ENCODE measurements at places on chromosomes 5 and 9.

- DNase-seq: no peak
Measured at GRCh38 chr9:130323051-130323745, 57.6 kb downstream of the HMCN2 start.

DNA sequence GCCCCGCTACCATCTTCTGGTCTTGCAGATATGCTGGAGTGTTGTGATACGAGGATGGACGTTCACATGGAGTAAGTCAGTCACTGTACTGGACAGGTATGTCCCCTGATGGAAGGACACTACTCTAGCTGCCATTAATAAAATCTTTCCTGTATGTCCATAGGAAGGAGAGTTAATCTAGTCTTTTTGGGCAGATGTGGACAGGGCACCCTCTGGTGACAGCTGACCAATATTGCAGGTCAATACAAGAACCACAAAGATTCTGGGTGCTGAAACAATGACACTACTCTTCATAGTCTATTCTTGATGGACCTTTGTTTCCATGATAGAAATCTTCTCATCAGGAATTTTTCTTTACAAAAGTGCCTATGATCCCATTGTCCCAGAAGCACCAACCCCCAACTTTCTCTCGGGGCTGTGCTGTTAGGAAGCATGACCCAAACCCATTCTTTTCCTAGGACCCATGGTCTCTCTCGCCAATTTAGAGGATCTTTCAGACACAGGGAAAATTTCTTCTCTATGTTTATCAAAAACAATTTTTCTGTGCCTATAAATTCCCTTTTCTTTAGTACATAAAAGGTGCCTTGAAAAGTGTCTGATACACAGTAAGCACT, 376.9 kb downstream of the DTWD2 start:
- no peak for DNase-seq

DNA sequence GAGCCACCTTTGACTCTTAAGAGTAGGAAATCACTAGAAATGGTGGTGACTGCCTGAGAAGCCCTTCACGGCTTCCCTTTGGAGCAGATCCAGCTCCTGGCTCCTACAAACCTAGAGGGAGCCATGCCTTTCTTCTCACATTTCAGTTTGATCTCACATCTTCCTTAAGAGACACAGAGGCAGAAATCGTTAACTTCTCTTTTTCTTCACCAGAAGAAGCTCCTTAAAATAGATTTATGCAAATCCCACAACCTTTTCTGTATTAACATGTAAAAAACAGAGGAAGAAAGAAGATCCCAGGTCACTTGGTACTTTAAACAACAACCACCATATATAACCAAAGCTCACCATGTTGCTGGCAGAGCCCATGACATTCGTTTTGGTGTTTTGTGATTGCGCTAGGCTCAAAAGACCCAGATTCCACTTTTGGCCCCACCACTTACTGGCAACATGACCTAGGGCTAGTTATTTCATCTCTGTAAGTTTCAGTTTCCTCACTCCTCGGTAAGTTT, 29.6 kb downstream of the PAX5 start:
- DNase-seq: no peak

- DNase-seq: no peak
Measured at GRCh38 chr5:159601216-159601615, 270.9 kb upstream of the IL12B start.

DNA sequence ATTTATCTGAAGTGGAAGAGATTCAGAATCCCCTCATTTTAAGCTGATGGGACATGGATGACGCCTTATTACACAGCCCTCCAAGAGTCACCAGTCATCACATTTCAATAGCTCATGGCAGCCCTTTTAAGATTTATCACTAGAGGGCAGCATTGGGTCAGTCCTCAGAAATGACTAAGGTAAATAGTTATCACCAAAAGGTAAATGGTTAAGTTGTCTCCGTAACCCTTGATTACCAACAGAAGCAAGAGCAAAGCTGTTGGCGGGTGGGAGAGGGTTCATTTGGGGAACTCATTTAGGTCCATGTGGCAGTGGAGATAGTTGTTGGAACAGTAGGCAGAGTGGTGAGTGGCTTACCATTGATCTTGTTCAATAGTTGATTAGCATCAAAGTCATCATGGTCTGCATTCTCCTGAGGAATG, 12.0 kb upstream of the C9 start:
- no peak for DNase-seq

DNA sequence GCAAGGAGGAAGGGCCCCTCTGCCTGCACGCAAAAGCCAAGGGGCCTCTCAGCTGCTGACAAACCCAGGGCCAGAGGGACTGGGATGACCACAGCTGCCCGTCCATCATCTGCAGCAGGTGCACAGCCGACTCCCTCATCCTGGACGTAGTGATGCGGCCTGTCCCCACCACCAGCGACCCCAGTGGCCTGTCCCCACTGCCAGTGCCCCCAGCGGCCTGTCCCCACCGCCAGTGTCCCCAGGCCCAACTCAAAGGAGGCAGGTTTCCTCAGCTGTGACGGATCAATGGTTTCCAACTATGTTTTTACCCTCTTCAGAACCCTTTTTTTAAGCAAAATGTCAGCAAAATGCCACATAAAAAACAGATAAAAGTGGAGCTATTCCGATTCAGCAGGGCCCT, 62.5 kb downstream of the VAV2 start:
- no peak for DNase-seq

DNA sequence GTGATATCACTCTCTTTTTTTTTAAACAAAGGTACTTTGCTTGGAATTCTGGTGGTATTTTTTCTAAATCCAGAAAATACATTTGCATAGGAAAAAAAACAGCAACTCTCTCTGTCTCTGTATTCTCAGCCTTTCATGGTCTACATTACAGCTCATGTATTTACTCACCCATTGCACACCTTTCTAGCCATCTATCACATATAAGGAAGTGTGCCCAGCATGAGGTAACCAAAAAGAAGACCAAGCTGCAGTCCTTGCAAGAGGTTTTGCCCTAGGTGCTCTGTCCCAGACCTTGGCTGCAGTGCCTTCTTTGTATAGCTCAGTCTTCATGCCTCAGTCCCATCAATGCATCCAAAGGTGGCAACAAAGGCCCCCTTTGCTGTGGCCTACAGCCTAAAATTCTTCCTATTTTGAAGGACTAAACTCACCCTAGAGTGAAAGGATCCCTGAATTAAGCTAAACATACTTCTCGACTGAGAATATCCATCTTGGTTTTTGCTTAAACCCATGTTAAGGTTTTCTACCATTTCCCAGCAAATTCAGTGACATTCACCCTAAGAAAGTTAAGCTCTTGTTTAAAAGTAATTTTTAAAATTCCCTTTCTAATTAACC, 446.4 kb downstream of the KIF4B start:
- DNase-seq: no peak

GRCh38 chr9:4689687-4690104, 10.3 kb downstream of the CDC37L1 start:
- no peak for DNase-seq

DNA sequence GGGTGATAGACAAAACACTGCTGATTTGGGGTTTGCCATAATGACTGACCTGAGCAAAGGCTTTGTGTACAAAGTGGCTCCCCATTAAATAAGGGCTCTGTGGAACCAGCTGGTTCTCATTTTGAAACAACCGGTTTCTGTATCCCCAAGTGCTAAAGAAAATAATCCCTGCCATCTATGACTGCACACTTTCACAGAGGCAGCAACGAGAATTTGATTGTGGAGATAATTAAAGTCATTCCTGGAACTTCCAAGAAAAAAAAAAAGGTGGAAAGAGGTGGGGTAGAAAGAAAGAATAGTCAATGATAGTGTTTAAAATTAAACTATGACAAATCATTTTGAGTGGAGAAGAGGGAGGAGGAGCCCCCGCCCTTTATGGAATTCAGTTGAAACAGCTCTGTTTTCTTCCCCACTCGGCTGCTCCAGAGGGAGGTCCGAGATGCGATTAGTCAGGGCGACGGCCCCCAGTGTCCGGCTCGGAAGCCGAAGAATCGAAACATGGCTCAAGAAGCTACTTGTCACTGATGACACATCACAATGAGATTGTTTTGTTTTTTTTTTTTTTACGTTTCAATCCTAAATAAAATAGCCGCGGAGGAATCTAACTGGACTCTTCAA, 38.4 kb downstream of the EBF1 start:
- DNase-seq: no peak

DNA sequence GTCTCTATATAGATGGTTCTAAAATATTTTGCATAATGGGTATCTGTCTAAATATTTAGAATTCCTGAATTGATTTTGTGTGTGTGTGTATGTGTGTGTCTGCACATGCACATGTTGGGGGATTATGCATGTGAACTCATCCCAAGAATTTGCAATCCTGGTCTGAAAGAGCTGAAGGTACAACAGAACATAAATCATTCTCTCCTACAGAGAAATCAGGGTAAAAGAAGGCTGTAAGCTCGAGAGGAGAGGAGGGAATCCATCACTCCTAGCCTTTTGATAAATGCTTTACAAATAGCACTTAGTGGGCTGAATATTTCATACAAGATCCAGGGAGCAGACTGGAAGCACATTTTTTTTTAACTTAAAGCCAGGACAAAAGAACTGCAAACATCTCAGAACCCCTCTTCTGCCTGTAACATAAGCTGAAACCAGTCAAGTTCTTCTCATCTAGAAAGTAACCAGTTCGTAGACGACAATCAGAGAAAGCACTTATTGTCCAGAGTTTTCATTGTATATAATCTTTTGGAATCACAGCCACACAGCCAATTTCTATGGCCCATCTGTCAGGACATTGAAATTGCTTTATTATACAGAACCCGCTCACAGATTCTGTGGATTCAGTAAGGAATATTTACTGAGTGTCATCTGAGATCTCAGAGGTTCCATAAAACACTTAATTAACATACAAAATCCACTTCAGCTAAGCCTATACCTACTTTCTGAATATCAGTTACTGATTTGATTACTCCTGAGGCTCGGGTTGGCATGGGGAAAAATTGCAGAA, 541.4 kb upstream of the ZNF462 start:
- no peak for DNase-seq

DNA sequence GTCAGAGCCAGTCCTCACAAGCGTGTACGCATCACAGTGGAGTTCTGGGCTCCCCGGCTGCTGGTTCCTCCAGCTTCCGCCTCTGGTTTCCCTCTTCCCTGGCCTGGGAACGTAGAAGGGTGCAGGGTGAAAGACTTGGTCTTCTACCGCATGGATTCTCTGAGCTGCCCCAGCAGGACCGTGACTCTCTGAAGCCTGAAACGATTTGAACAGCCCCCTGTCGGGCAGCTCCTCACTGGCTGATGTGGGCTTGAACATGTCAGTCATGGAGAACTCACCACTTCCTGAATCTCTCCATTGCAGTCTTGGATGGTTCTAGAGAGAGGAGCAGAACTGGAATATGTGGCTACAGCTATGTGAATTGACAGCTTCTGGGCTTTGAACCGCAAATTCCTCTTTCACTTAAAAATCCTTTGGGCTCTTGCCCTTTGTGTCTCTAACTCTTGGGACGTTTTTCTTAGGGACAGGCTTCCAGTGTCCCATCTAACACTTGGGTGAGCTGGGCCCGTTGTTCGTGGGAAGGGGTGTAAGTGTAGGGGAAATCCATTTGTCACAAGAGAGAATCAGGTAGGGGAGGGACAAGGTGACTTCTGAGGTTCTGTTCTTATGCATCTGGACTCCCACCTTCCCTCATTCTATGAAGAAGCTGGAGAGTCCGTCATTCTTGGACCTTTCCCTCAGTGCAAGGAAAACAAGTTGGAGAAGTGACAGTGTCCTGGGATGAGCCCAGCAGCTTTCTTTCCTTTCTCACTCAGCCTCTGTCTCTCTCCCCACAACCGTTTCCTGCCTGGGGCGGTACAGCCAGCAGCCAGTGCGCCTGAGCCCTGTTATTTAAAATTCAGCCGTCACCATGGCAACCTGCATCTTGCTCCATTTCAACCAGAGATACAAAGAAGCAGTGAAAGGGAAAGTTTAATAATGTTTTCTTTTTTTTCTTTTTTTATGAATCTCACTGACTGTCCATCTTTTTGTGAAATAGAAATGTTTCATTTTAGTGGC, 84.7 kb downstream of the PTTG1 start:
- peak; percentile 47 for DNase-seq

DNA sequence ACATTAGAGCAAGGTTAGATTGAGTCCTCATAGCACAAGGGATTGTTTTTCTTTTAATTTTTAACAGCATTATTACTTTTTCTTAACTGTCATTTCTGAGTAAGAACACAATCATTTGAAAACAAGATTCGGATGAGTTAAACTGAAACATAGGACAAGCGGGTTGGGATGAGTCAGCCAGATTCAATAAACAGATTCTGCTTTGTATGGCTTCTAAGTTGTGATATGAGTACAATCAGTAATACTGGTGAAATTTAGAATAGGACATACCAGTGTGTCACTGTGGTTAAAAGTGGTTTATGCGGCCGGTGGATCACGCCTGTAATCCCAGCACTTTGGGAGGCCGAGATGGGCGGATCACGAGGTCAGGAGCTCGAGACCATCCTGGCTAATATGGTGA, 364.3 kb upstream of the CDH10 start:
- DNase-seq: no peak

- DNase-seq: no peak
Measured at GRCh38 chr5:124725040-124725434, 21.4 kb downstream of the ZNF608 start.

DNA sequence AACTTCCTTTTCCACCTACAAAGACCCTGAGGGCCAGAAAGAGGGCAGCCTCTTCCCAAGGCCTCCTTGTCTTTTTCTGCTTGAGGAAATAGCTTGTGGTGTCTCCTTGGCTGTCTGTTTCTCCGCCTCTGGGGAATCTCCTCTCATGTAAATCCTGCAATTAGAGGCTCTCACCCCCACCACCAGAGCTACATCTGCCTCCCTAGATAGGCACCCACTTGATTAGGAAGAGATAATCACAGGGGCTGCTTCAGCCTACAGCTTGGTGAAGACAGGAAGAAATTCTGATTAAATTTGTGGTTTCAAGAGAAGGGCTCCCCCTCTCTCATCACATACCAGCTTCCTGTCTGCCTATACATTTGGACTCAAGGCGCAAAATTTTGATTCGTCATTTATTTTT, 75.6 kb downstream of the TLR4 start:
- no peak for DNase-seq

DNA sequence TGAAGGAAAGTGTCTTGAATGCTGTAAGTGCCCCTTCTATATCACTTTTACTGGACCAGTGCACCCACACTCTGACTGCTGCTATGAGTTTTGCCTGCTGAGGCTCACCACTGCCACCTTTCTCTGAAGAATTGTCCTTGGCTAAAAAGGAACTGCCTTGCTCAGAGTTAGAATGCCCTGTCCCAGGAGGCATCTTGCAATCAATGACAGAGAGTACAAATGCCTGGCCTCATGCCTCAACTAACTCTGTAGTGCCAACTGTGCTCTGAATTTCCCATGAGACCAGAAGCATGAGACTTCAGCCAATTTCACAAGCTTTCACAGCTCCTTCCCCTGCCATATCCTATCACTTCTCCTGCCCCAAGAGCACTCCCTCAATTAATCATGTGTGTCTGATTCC, 569.7 kb downstream of the ZNF608 start:
- no peak for DNase-seq

GRCh38 chr5:150409638-150410523, 2.8 kb downstream of the CD74 start:
- DNase-seq: peak; percentile 17

- no peak for DNase-seq
Measured at GRCh38 chr5:17267106-17267505, 49.7 kb downstream of the BASP1 start.

DNA sequence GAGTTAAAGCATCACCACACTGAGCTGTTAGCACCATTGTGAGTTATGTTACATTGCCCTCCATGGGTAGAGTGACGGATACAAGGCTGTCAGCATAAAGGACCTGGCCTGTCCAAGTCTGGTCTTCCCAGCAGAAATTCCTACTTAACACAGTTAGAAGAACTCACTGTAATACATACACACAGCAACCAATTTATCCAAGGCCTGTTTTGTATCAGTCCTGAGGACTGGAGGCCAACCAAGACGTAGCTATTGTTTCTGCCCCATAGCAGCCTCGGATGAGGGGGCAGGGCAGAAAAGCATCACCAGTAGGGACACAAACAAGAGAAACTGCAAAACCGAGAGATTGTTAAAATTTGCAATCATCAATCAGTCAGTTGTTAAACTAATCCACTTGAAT, 66.0 kb upstream of the CKMT2 start:
- no peak for DNase-seq
